ENCODE measurements at places on chromosomes 13 and 19. TPM values are rescaled to one million over a fixed set of nuclear protein-coding genes. Genes with fewer than 3 reads are reported as not detected.

SPRED3 gene
- 2.2 TPM for total RNA-seq

- no peak for DNase-seq
Measured at GRCh38 chr19:873084-873483, 13.6 kb downstream of the CFD start.

LCP1 gene
- 195 TPM for total RNA-seq

GRCh38 chr19:22619371-22619770 lies 14.8 kb upstream of the ZNF492 start:
- DNase-seq, result no peak

DNA sequence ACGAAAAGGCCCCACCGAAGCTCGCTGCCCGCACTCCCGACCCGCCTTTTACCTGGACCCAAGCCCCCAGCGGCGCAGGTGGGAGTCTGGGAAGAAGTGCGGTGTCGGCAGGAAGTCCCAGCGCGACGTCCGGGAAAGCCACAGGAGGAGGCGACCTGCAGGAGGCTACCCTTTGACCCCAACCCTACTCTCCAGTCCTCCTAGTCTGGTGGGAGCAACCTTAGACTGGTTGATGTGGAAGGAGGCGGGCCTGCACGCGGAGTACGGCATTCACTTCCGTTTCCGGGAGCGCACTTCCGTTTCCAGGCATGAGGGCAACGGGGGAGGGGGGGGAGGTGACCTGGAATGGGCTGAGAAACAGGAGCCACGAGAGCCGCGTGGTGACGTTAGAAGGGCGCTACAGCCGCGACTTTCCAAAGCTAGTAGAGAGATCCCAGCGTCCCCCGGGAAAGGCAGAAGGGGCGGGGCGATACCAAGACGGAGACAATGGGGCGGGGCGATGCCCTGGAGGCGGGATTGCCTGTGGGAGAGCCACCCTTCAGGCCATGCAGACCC lies 28.5 kb downstream of the ZNF266 start:
- DNase-seq, result no peak

GRCh38 chr19:13164343-13165161 lies 14.3 kb downstream of the IER2 start:
- no peak for DNase-seq

ZNF71 gene
- total RNA-seq, result 7.0 TPM

GRCh38 chr13:79187917-79188690 lies 218.0 kb downstream of the RBM26 start:
- DNase-seq, result no peak

CATSPERD gene
- not detected for total RNA-seq

DNA sequence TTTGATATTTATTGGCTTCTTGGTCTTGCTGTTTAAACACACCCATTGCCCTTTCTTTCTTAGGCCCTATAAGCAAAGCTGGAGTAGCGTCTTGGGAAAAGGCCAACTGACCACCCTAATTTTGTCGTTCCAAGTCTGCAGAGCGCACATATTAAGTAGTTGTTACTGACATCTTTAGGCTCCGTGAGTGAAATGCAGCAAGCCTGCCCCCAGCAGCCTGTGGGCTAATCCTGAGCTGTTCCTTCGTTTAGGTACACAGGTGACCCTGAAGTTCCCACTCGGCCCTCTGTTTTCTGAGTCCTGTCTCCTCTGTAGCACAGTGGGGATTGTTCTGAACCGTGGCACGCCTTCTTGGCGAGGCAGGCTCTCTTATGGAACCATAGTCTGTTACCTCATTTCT lies 170.5 kb downstream of the STK24 start:
- DNase-seq, result no peak

DNA sequence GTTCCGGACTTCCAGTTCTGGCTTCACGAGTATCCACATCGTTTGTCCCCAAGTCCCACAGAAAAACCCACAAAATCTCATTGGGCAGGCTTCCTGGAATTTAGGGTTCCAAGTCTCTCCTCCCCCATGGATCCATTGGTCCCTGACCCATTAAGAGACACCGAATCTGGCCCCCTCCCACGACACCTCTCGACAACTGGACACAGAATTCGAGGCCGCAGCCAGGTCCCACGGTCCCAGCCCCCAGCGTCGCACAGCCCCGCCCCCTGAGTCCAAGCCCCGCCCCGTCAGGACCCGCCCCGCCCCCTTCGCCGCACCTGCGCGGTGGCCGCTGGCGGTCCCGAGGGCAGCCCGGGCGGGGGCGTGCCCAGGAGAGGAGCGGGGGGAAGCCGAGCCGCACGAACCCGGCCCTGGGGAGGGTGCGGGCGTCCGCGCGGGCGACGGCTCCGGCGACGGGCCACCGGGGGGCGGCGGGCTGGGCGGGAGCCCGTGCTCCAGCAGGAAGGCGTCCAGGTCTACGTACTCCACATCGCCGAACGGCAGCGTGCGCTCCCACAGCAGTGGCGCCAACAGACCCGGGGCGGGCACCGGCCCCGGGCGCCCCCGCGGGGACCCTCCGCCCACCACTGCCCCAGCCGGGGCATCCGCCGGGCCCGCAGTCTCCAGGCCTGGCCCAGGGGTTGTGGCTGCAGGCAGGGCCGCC lies 1.8 kb downstream of the DBP start:
- DNase-seq, result no peak

GRCh38 chr13:67221630-67222226 lies 8.4 kb downstream of the PCDH9 start:
- DNase-seq, result no peak

- no peak for DNase-seq
Measured at GRCh38 chr13:29573190-29573589, 22.3 kb downstream of the SLC7A1 start.

GRCh38 chr19:1837625-1838105 lies 10.6 kb downstream of the REXO1 start:
- no peak for DNase-seq

DNA sequence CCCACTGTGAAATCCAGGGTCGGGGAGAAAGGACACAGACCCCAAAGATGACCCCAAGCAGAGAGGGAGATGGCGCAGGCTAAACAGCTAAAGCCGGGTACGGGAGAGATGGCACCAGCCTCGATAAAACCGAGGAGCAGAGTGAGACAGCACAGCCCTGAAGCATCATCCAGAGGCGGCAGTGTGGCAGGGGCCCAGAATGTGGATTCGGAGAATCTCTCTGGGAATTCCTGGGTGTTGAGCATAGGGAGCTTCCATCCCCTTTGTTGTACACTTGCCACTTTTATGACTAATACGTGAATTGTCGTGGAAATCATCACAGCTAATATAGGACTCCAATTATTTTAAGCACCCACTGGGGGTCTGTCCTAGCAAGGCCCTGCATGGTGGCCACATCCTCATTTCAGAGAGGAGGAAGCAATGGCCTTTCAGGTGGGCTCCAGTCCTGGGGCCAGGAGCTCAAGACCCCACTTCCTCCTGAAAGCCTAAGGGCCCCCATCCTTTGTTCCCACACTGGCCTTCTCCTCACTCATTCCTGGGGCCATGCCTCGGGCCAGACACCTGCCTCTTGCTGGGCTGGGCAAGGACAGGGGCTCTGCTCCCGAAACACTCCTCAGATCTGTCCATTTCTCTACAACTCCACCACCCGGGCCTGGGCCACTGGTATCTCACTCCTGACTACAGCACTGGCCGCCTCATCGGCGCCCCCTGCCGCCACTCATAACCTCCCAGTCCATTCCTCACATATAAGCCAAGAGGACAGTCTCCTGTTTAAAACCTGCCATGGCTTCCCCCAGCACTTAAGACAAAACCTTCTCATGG lies 29.3 kb upstream of the ATP1A3 start:
- DNase-seq, result no peak

DNA sequence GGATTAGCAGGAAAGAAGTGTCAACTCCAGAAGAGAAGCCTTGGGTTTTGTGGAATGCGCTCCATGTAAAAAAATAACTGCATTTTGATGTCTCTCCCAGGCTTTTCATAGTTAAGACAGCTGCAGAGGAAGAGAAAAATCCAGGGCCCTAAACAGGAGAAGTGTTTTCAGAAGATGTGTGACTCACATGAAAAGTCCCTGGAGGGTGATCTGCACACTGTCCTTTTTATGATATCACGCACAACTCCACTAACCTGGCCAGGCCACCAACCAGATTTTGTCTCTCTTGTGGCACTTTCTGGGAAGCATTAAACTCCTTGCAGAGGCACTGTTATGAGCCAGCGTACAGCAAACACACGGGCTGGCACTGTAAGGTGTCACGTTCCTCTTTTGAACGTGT lies 267.3 kb downstream of the FGF9 start:
- DNase-seq, result no peak

GRCh38 chr19:44728178-44728577 lies 20.3 kb upstream of the BCL3 start:
- DNase-seq, result no peak

DNA sequence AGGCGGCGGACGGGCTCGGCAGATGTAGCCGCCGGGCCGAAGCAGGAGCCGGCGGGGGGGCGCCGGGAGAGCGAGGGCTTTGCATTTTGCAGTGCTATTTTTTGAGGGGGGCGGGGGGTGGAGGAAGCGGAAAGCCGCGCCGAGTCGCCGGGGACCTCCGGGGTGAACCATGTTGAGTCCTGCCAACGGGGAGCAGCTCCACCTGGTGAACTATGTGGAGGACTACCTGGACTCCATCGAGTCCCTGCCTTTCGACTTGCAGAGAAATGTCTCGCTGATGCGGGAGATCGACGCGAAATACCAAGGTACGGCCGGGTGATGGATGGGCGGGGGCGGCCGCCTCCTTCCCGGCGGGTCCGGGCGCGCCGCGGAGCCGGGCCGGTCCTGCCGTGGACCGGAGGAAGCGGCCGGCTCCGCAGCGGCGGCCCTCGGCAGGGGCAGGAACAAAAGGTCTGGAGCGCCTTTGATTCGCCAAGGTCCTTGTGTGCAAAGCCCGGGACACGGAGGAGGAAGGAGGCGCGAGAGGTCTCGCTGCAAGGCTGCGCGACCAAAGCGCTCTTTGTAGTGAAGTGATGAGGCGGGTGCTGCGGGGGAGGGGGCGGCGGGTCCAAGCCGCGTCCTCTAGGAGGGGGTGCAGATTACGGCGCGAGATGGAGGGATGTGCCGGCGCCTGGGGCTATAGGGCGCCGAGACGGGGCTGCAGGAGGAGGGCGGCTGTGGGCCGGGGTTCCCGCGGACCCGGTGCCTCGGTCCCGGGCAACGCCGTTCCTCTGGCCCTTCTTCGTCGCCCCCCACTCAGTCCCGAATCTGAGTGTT lies 689 bp downstream of the ING1 start:
- no peak for DNase-seq

DNA sequence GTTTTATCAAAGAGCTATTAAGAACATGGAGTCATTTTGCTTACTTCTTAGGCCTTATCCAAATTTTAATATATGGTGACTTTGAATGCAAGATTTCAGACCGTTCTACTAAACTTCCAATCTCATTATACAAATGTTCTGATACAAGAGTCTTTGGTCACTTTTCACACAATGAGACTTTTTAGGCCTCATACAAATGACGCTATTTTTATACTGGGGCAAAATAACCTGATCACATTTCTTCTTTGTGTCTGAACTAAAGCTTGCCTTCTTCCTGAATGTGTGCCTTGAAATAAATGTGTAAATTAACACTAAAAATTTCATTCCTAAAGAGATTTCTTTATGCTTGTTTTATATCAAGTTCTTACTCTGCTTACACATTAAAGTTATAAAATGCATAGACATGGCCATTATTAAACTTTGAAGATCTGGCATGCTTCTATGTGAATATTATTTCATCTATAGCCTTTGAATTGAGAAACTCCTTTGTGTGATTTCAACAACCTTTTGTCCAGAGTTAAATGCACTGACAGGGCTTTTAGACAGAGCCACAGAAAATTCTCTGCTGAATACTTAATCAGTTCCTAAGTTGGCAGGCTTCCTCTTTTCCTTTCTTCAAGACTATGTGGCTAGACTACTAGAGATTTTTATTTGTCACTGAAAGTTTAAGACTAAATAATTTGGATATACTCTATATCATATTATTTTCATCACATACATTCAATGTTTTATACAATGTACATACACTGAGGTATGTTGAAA lies 86.1 kb downstream of the EDNRB start:
- no peak for DNase-seq

- DNase-seq, result no peak
Measured at GRCh38 chr13:34035676-34036325, 217.9 kb downstream of the RFC3 start.

DNA sequence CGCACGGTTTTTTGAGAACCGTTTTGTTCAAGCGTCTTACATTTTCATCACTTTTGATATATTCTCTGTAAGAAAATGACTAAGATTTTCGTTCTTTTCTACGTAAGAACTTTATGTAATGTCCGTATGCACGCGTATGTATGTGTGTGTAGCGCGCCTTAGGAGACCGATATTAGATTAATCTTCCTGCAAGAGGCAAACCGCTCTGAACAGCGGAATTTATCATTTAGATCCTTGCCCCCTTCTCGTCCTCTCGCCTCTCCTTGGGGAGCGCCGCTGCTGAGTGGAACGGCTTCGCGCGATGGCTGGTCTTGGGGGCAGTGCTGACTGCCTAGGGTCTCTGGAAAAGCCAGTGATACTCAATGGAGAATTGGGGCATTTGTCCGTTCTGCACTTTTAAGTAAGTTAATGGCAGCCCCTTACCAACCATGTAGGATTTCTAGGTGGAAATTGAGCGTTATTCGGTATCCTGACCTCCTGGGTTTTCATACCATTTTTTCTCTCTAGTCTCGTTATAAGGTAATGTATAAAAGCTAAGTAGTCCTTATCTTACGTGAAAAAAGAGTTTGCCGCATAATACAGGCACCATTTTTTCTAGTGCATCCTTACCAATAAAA lies 4.7 kb downstream of the MAB21L1 start:
- no peak for DNase-seq

DNA sequence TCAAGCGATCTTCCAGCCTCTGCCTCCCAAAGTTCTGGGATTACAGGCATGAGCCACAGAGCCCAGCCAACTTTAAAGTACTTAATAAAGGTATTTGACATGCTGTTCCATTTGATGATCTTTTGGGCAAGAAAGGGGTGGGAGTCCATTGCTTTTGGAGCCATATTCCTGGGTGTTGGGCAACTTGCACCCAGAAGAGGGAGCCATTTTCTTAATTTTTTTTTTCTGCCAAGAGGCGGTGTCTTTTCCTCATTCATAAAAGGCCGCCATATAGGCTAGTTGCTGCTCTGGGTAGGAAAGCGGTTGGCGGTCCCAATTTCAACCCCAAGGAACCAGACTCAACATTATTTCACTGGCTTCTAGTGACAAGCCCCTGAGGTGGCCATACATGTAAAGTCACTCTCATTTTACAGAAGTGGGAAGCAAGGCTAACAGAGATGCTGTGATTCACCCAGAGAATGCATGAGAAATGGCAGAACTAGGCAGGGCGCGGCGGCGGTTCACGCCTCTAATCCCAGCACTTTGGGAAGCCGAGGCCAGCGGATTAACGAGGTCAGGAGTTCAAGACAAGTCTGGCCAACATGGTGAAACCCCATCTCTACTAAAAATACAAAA lies 139.6 kb downstream of the CACNA1A start:
- no peak for DNase-seq

- no peak for DNase-seq
Measured at GRCh38 chr13:59643364-59643841, 520.3 kb downstream of the DIAPH3 start.

DNA sequence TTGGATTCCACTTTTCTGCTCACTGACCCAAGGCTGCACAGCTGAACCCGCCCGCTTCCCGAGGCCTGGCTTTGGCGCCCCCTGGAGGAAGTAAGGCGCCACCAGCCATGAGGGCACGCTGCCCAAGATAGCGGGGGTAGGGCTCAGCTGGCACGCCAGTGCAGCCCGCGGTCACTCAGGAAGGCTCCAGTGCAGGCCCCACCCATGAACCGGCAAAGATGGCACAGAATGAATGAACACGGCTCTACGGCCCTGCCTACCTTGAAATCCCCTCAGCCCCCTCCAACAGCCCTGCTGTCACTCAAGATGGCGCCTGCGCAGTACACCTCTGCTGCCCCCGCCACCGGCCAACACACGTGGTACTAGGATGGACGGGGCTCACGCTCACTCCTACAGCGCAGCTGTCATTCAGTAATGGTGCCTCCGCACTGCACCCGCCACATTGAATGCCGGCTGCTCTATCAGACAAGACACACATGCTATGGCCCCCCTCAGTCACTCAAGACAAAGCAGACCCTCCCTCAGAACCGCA lies 3.0 kb downstream of the PEG3 start:
- no peak for DNase-seq

Data from mesenteric fat pad (tissue), 1 donor.